Left renal pelvis (tissue), 4 donors: ENCODE measurements at places on chromosomes 2 and 18. TPM values are rescaled to one million over a fixed set of nuclear protein-coding genes. Genes with fewer than 3 reads are reported as not detected.

DNA sequence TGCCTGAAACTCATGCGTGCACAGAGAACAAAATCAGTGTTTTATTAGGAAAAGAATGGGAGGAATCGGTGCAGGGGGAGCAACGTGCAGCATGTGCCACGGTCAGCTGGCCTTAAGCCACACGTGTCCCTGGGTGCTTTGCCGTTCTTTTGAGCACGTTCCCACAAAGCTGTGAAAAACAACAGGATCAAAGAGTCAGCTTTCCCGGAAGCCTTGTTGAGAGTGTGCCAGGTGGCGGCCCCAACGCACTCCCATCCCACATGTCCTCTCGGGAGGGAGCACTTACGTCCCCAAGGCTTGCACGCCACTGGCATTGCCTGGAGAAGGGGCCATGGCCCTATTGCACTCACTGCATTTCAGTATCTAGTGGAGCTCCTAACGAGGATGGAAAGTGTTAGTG lies 511.2 kb downstream of the EIPR1 start:
- DNase-seq: no peak

DNA sequence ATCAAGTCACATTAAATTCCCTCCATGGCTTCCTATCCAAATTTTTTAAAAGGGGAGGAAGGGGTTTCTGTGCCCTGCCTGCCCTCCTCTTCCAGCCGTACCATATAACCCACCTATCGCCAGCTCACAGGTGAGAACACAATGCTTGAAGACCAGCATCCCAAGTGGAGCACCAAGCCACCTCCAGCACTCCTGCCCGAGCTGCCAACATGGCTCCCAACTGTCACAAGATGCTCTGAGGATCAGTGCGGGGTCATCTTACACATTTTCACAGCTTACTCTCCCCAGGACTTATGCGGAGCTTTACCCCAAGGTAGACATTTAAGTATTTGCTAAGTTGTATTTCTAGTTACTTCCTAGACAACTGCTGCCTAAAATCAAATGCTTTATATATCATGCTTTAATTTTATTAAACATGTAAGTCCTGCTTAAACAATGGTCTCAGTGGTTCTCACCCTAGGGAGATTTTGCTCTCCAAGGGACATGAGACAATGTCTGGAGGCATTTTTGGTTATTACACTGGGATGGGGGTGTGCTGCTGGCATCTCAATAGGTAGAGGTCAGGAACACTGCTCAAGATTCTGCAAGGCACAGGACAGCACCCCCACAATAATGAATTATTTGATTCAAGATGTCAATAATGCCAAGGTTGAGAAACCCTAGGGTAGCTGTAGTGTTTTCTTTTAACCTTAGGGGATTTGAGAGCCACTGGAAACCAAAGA lies 45.8 kb downstream of the SF3B1 start:
- no peak for DNase-seq

DNA sequence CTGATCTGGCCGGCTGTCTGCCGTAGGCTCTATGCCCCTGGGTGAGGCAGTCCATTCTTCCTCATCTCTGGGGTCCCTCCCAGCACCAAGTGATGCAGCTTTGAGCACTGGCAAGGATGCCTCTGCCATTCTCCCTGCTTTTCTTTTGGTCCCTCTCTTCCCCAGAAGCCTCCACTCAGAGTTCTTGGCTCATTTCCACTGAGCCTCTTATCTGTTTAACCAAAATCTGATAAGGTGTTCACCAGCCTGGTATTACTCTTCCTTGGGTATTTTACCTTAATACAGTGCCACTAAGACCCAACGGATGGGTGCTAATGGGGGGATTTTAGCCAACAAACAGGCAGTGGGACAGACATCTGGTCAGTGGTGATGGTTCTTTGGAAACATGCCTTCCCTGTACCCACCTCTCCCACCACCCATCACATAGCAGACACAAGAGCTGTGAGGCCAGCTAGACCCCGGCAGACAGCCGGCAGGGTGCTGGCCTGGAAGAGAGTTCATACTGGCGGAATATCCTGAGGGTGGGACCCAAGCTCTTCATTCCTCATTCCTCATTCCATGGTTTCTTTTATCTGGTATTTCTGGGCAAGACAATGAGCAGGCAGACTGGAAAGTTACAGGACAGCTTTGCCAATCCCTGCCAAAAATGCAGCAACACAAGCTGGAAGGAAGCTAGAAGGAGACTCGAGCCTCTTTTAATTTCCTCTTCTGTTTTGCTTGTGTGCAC lies 34.6 kb downstream of the ZBTB7C start:
- no peak for DNase-seq

Gene RIT2
- polyA plus RNA-seq: not detected

Gene CENPA
- polyA plus RNA-seq: 16.8 TPM

Gene LOXHD1
- 0.66 TPM for polyA plus RNA-seq

DNA sequence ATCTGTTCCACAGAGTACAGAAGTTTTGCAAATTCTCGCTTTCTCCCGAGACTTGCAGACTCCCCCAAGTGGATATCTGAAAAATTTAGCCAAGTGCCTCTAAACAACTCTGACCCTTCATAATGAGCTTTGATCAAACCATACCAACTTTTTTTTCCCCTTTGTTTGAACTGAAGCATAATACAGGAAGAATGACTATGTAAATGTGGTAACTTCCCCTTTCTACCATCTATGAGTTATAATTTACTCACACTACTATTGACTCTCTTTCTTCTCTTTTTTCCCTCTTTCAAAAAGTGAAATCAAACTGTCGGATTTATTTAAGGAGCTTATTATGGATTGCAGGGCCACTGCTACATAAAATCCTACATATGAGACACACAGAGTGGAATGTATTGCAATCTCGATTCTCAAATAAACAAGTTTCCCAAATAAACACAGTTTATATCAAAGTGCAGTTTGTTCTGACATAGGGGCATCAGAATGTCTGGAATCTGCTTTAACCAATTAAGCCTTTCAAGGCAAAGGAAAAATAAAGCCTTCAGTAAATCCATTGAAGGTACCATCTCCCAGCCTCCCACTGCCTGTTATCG lies 1.4 kb upstream of the ZNF804A start:
- DNase-seq: no peak

DNA sequence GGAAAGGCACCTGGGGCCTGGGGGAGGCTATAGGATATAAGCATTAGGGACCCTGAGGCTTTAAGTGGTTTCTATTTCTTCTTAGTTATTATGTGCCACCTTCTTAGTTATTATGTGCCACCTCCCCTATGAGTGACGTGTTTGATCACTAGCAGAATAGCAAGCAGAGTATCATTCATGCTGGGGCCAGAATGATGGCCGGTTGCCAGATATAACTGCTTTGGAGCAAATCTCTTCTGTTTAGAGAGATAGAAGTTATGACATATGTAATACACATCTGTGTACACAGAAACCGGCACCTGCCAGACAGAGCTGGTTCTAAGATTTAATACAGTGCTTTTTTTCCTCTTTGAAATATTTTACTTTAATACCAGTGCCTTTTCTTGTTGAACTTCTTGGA lies 29.4 kb downstream of the LIPG start:
- DNase-seq: no peak

GRCh38 chr2:240232961-240233884 lies 92.8 kb upstream of the OTOS start:
- no peak for DNase-seq

- DNase-seq: no peak
Measured at GRCh38 chr2:219612577-219613286, 14.7 kb upstream of the SLC4A3 start.

Gene LIMS4
- 0.46 TPM for polyA plus RNA-seq

GRCh38 chr2:239940861-239941570 lies 84.1 kb downstream of the NDUFA10 start:
- no peak for DNase-seq
